Fibroblast of mammary gland (primary cell): ENCODE measurements at places on chromosomes 1 and 21.

DNA sequence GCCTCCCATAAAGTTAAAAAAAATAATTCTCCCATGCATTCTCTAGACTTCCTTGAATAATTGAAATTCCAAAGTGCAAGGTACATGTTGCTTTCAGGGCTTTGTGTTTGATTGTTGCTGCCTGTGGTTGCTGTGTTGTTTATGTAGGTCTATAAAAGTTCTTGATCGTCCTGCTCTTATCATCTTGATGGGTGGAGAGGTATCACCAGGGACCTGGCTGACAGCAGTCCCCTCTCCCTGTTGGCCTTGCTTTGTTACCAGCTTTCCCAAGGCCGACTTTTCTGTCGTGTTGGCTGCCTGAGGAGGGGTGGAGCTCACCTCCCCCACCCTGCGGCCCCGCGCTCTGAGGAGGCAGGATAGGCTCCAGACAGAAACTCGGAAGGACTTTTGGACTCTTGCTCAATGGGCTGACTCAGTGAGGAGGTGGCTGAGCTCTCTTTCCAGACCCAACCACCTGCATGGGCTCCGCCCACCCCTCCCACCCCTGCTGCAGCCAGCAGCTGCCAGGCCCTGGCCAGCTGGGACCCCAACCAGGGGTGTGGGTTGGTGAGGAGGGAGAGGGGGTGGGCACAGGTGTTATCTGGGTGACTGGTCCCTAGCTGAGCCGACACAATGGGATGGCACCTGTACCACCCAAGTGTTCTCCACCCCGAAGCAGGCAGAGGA is 2.0 kb downstream of the INAVA start:
- peak; percentile 22 for DNase-seq

- no peak for DNase-seq
These were observed 878.9 kb upstream of the CXADR start for GRCh38 chr21:16633831-16634459.

DNA sequence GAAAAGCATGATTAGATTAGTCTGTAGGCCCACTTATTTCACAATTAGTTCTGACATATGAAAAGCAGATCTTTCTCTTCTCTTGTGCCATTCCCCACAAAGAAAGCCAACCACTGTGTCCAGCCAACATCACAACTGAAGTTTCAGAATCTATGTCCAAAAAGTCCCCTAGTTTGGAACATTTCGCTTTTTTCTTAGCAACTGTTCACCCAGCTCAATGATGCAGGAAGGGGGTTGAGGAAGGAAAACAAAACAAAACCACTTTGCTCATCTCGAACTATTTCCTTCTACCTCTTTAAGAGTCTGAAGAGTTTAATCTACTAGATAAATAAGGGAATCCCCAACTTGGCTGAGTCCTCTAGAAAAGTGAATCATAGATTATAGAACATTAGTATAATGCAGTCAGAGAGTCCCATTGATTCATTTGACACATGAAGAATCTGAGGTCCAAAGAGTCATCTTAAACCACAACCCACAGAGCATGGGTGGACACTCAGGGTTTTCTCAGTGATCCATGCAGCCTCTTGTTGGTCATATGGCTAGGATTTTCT is 159.3 kb upstream of the SGIP1 start:
- DNase-seq, result peak; percentile 95

DNA sequence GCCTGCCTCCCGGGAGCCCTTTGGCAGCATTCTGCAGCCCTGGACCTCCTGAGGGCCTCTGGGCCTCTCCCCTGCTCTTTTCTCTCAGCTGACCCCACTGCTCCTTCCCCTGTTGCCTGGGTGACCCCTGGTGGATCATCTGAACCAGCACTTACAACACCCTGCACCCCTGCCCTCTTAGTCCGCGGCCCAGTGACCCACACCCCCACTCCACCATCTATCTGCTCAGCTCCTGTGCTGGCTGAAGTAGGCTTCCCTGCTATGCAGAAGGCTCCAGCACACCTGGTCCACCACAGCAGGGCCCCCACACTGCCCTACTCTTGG is 74.0 kb downstream of the DMRTA2 start:
- no peak for DNase-seq

DNA sequence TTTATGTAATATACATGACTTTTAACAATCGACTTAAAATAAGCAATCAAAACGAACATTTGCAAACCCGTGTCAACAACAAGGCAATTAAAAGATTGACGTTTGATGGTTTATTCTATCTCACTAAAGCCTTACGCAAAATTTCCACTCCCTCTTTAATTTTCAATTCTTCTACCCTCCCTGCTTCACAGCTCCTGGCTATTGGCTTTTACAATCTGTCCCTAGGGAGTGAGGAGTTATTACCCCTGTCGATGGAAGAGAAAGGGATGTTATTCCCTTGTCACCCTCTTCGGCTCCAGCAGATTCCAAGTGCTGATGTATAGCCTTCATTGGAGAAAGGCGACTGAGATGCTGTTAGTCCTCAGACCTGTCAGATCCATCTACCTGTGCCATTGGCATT is 161.3 kb downstream of the ZNF281 start:
- no peak for DNase-seq

GRCh38 chr1:94144836-94145235 is 23.9 kb upstream of the ABCA4 start:
- no peak for DNase-seq

DNA sequence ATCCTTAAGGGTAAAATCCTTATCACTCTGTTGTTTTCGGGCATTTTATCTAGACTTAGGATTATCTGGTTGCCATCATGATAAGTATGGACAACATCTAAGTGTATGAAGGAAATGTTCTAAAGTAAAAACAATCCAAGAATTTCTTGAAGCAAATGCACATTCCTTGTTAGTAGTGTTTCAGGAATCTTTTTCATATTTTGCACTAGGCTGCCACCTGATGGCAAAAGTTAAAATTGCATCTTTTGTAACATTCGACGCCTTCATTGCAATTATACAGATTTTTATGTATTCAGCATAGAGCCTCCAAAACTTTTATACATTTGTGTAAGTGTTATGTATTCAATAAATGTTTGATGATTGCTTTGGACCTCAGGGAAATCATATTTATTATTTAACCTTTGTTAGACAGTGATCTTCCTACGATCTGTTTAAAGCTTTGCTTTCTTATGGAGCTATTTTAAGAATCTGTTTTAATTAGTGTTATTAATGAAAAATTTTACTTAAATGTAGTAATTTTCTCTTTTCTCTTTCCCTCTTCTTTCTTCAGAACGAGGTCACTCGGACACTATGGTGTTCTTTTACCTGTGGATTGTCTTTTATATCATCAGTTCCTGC is 49.4 kb upstream of the KIAA1614 start:
- DNase-seq, result peak; percentile 61

GRCh38 chr1:26696119-26696653 is 371 bp downstream of the ARID1A start:
- DNase-seq, result no peak

DNA sequence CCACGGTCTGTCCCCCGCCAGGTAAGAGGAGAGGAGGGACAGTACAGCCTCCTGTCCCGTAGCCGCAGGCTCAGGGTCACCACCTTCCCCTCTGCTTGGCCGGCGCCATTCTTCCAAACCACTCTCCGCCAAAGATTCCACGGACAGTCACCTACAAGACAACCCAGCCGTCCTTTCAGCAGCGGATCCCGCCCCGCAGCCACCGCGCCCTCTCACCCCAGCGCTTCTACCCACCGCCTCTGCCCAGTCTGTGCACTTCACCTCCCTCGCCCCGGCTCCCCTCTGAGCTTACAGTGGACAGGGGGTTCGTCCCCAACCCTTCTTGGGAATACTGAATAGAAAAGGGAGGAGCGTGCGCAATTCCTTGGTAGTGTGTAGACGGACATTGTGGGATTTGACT is 319.6 kb downstream of the FAM72C start:
- no peak for DNase-seq

DNA sequence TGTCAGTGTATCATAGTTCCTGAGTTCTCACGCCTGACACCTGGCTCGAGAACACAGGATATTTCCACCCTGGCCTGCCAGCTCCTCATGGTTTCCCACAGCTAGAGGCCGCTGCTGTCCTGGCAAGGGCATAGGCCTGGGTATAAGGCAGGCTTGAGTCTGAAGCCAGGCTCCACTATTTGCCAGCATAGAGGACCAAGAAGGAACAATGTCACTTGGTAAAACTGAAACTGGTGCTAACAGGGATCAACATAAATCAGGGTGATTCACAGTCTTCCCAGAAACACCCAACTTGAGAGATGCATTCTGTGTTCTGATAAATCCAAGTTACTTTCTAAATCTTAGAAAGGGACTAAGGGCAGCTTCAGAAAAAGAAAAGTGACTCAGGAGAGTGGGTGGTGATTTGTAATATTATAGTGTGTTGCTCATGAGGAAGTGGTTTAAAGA is 6.9 kb upstream of the S100A2 start:
- peak; percentile 95 for DNase-seq

- no peak for DNase-seq
These were observed 39.5 kb downstream of the GATAD2B start for GRCh38 chr1:153883223-153883622.

- DNase-seq, result peak; percentile 50
These were observed 25.2 kb upstream of the PCBP3 start for GRCh38 chr21:45618287-45618686.

DNA sequence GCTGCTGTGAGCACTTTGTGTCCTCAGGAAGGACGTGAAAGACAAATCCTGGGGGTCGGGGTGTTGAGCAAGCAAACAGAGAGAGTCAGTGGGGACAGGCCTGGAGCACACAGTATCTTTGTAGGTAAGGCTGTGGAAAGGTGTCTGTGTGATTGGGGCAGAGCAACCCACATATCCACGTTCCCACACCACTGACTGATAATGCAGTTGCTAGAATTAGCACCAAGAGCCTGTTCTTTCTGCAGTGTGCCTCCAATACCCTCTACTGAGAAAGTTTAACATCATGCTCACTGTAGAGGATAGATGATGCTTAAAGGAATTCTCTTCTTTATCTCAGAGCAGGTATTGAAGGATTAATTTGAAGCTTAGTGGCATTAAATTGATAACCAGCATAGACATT is 161.1 kb downstream of the PIK3R3 start:
- DNase-seq, result no peak

DNA sequence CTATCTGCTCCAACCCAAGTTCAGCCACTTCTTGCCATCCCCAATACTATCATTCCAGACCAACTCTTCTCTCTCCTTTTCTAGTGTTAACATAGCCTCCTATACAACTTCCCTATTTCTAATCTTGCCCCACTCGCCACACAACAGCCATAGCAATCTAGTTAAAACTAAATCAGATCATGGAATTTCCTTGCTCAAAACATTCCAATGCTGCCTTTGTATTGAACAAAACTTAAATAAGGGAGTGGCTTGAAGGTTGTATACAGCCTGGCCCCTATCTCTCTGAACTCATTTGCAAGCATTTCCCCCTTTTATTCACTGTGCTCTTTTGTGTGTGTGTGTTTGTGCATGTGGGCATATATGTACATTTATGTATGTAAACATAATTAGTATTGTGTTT is 118.1 kb upstream of the SGIP1 start:
- no peak for DNase-seq

GRCh38 chr1:43232074-43232473 is 37.7 kb upstream of the TMEM125 start:
- peak; percentile 78 for DNase-seq

DNA sequence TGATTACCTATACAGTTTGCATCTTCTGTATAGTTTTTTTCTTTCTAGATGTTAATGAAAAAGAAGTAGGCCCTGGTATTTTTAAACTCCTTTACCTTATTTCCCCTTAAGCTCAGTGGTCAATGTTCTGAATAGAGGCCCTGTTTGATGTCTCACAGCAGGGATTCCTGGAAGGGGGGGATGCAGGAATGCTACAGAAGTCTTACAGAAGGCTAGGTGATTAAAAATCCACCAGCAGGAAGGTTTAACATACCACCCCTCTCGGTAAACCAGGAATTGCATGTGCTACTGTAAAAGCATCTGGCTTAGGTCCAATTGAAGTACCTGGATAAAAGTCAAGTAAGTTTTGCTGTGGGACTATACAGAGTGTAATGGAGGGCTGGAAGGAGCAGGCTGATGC is 78.3 kb downstream of the NOS1AP start:
- no peak for DNase-seq

- no peak for DNase-seq
These were observed 82.3 kb downstream of the LTN1 start for GRCh38 chr21:28910280-28910887.

- DNase-seq, result peak; percentile 83
These were observed 115.6 kb downstream of the BRINP2 start for GRCh38 chr1:177286396-177286795.

DNA sequence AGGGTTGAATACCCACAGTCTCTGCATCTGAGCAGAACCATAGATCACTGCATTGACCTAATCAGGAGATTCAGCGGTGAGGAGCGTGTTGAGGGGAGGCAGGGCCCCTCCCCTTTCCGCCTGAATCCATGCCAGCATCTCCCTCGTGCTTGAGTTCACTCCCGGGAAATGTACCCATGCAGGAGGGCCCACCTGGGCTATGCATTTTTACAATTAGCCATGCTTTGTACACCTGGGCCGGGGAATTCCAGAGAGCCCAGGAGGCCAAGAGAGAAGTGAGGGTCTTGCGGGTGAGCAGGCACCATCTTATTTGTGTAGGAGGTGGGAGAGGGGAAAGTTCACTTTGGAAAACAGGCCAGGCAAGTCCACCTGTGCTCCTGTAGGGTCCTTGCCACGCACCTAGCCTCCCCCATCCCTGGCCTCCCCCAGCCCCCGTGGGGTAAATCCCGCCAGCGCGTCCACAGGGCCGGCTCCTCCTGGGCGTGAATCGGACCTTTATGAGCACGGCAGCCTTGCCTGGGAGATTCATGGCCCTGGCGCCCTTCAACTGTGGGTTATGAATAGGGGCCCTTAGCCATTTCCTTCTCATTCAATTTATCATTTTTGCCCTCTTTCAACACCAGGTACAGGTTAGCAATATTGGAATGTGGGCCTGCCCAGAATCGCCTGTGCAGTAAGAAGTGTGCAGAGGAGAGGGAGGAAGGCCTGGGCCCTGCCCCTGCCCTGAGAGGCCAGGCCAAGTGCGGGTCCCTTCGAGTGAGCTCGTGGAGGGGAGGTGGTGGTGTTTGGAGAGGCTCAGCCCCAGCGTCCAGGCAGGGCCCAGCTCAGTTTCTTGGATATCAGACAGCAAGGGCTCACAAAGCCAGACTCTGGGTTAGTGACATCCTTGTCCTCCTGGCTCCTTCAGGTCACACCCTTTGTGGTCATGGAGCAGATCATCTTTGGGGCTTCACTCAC is 84.4 kb upstream of the ACTRT2 start:
- DNase-seq, result no peak

- peak; percentile 59 for DNase-seq
These were observed 41.6 kb downstream of the LAMC2 start for GRCh38 chr1:183227422-183228346.

DNA sequence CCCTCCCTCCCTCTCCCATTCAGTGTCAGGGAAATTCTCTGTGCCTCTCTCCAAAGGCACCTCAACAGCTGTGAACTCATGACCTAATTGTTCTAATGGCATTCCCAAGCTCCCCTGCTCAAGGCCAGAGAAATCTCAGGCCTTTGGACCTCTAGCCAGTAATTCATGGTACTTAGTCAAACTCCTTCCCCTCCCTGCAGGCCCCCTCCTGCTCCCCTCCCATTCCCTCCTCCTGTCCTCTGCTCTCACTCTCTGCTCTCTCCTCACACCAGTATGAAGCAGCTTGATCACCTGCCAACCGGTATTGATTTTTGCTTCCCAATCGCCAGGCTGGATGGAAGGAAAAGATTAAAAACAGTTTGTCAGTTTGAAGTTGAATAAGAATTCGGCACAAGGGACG is 370.5 kb upstream of the PBX1 start:
- DNase-seq, result no peak

- DNase-seq, result no peak
These were observed 84.0 kb downstream of the IGSF21 start for GRCh38 chr1:18191481-18192155.

GRCh38 chr21:17570786-17571185 is 41.9 kb downstream of the BTG3 start:
- no peak for DNase-seq
